ENCODE measurements at places on chromosomes 1 and 21.

DNA sequence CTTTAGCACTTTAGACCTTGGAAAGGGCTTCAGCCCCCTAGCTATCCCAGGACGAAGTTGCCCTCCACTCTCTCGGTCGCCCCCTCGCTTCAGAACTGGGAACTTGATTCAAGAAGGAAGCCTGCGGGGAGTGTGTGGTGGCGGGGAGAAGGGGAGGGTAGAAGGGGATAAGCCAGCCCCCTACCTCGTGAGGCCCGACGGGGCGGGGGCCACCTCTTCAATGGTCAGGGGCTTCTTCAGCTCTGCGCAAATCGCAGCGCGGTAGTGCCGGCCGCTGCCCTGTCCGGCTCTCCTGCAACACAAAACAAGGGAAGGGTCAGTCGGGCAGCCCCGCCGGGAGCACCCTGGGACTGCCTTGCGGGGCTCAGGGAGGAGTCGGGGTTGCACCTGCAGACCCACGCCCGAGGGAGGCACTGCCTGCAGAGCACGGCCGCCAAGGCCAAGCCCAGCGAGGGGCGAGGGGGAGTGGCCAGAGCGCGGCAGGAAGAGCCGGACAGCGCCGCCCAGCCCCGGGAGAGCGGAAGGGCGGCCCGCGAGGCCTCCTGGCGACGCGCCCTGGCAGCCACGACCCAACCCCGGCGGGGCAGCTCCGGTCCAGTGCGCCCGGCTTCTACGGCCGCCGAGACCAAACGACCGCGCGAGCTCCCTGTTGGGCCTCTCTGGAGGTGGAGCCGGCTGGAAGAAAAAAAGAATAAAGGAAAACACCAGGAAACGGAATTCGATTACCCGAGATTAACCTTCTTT lies 56.2 kb upstream of the RASAL2 start:
- peak; percentile 50 for DNase-seq

DNA sequence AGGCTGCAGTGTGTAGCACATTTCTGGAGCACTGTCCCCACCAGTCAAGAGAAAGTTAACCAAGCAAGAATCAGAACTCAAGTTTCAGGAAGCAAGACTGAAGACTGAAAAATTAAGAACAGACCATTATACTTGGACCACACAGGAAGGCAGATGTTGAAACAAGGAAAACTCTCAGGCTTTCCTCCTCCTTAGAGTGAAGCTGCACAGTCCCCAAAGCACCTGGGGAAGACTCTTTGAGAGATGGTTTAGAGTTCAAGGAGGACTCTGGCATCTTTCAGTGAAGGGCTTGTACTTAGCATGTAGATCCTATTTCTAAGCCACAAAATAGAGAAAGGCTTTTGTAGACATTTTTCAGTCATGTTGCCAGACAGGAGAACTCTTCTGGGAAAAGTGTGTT lies 113.7 kb upstream of the KCTD3 start:
- no peak for DNase-seq

GRCh38 chr1:113940365-113941244 lies 11.5 kb downstream of the HIPK1 start:
- DNase-seq: no peak

GRCh38 chr1:110058591-110058990 lies 11.9 kb downstream of the ALX3 start:
- DNase-seq: no peak
